Osteoblast (primary cell): ENCODE measurements at places on chromosomes 7 and 10. TPM values are rescaled to one million over a fixed set of nuclear protein-coding genes. Genes with fewer than 3 reads are reported as not detected.

PILRA gene
- total RNA-seq = 0.36 and 0.59 TPM in 2 replicates

ERCC6 gene
- 52.7 and 54.3 TPM in 2 replicates for total RNA-seq

PRPS1L1 gene
- total RNA-seq = not detected in 2 replicates

HMX2 gene
- total RNA-seq = not detected in 2 replicates

PRDX3 gene
- total RNA-seq = 119 and 128 TPM in 2 replicates

CALML5 gene
- total RNA-seq = not detected in 2 replicates

STAG3 gene
- total RNA-seq = 0.59 and 1.4 TPM in 2 replicates

MRPL32 gene
- total RNA-seq = 35.5 and 42.1 TPM in 2 replicates

RPEL1 gene
- total RNA-seq = 0.29 and 0.36 TPM in 2 replicates

LLCFC1 gene
- not detected in 2 replicates for total RNA-seq

PRSS37 gene
- total RNA-seq = not detected in 2 replicates

CTAGE8 gene
- total RNA-seq = 1.4 and 2.4 TPM in 2 replicates

ANK3 gene
- 44.5 and 58.0 TPM in 2 replicates for total RNA-seq

ABCC2 gene
- 1.5 and 1.8 TPM in 2 replicates for total RNA-seq

AMPH gene
- 1.1 and 4.4 TPM in 2 replicates for total RNA-seq

SYNPO2L gene
- total RNA-seq = under 0.01 TPM in 1 of 2 replicates, not detected in the other

INTS15 gene
- total RNA-seq = 11.9 and 13.0 TPM in 2 replicates

TET1 gene
- 3.8 and 4.0 TPM in 2 replicates for total RNA-seq

GSTK1 gene
- total RNA-seq = 91.3 and 99.9 TPM in 2 replicates

TMUB1 gene
- 17.4 and 18.1 TPM in 2 replicates for total RNA-seq

NUTM2B gene
- 0.72 and 0.88 TPM in 2 replicates for total RNA-seq

CABCOCO1 gene
- 2.2 and 3.5 TPM in 2 replicates for total RNA-seq

GPR141 gene
- not detected in 2 replicates for total RNA-seq

TUBAL3 gene
- not detected in 2 replicates for total RNA-seq

ZNF394 gene
- total RNA-seq = 32.1 and 34.7 TPM in 2 replicates

TNPO3 gene
- 54.5 and 56.1 TPM in 2 replicates for total RNA-seq

HOXA1 gene
- total RNA-seq = 0.72 and 1.5 TPM in 2 replicates

CDHR3 gene
- total RNA-seq = 6.5 and 8.3 TPM in 2 replicates

SFRP5 gene
- total RNA-seq = not detected in 2 replicates

CYP3A7 gene
- total RNA-seq = not detected in 2 replicates

CRYGN gene
- 0.59 and 0.72 TPM in 2 replicates for total RNA-seq
